ENCODE measurements at places on chromosomes 2 and 18.

- peaks cover 32% of the 10 kb centered on the region for H3K4me1 ChIP-seq
- no peak overlapping the region for H3K4me3 ChIP-seq
- no peaks in the 10 kb centered on the region for H3K36me3 ChIP-seq
- H3K27ac ChIP-seq: no peak overlapping the region
- no peak for DNase-seq
Observed at GRCh38 chr2:44960871-44961270, 19.4 kb downstream of the SIX3 start.

- peaks cover 74% of the 10 kb centered on the region for H3K36me3 ChIP-seq
- peak overlapping the region; percentile 57 for H3K27ac ChIP-seq
- no peak overlapping the region for H3K4me3 ChIP-seq
- H3K27me3 ChIP-seq: no peaks in the 10 kb centered on the region
- DNase-seq: no peak
Observed at GRCh38 chr18:36153203-36153602, 23.5 kb downstream of the ELP2 start.

GRCh38 chr2:169386722-169387121, 24.4 kb upstream of the LRP2 start:
- peaks cover 11% of the 10 kb centered on the region for H3K4me1 ChIP-seq
- DNase-seq: no peak
- peaks cover 5% of the 10 kb centered on the region for H3K27me3 ChIP-seq
- H3K27ac ChIP-seq: no peak overlapping the region

DNA sequence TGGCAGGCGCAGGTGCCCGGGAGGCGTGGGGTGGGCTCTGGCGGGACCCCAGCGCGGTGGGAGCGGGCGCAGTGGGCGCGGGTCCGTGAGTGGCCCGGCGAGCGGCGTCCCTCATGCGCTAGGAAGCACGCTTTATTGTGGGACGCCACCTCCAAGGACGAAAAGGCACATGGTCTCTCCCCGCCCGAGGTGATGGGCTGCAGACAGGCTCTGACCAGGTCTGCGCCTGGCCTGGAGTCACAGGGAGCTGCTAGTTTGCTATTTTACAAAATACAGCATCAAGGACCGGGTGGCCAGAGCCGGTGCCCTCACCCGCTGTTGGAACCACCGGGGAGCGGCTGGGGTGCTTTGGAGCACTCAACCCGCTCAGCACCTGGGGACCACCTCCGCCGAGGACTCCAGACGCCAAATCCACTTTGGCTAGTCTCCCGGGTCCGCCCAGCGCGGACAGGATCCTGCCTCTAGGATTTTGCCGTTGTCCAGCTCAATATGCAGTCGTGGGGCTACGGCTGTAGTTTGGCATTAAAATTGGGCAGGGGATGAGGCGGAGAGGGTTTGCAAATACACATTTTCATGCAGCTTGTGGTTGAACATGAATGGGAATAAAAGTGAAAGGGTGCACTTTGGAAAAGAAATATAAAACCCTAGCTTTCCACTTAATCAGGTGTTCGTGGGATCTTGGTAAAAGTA, 65.4 kb downstream of the LRRFIP1 start:
- H3K27ac ChIP-seq: no peak overlapping the region
- H3K27me3 ChIP-seq: no peaks in the 10 kb centered on the region
- H3K4me1 ChIP-seq: peaks cover 61% of the 10 kb centered on the region
- no peak for DNase-seq
- peak overlapping the region; percentile 75 for H3K4me3 ChIP-seq

GRCh38 chr18:36582988-36583745, 245.6 kb downstream of the TPGS2 start:
- H3K4me3 ChIP-seq: no peak overlapping the region
- no peaks in the 10 kb centered on the region for H3K27me3 ChIP-seq
- H3K36me3 ChIP-seq: no peaks in the 10 kb centered on the region
- peak overlapping the region; percentile 82 for H3K27ac ChIP-seq
- H3K4me1 ChIP-seq: peaks cover 52% of the 10 kb centered on the region
- peak; percentile 72 for DNase-seq

GRCh38 chr2:108320326-108320922, 31.7 kb downstream of the SULT1C2 start:
- no peak overlapping the region for H3K27ac ChIP-seq
- peaks cover 20% of the 10 kb centered on the region for H3K4me1 ChIP-seq
- no peak overlapping the region for H3K4me3 ChIP-seq
- H3K36me3 ChIP-seq: no peaks in the 10 kb centered on the region
- no peaks in the 10 kb centered on the region for H3K27me3 ChIP-seq

- H3K27me3 ChIP-seq: no peaks in the 10 kb centered on the region
- H3K36me3 ChIP-seq: no peaks in the 10 kb centered on the region
- no peak overlapping the region for H3K27ac ChIP-seq
- no peak overlapping the region for H3K4me3 ChIP-seq
- peaks cover 33% of the 10 kb centered on the region for H3K4me1 ChIP-seq
- no peak for DNase-seq
Observed at GRCh38 chr2:12106440-12107080, 360.1 kb downstream of the LPIN1 start.

DNA sequence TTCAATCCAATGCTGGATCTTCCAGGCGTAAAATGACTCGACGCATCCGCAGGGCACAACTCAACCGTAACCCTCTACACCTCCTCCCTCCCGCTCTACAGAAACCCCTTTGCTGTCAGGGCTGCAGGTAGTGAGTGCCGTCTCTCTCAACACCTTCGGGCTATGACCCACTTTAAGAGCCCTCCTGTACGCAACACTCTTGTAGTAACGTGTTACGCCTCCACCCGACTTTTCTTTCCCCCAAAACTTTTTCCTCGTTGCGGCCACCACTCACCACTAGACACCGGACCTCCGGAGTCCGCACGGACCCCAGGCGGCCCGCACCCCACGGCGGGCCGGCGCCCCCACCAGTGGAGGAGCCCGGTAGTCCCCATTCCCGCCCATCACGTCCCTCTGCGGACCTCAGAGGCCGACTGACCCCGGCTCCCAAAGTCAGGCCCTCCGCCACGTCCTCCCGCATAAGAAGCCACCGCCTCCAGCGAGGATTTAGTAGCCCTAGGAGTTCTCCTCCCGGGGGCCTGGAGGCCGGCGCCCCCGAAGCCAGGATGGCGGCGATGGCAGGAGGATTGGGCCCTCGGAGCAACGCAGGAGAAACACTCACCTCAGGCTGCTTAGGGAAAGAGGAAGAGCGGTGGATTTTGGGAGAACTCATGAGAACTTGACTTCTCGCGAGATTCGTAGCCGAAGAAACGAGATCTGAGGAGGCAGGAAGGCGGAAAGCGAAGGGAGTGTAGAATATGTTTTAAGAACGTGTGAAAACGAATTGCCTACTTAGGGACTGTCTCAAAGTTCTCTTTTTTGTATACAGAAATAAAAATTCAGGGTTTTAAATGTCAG, 5.0 kb upstream of the C18orf32 start:
- peak within 1 kb of the TSS; percentile 99 for H3K27ac ChIP-seq
- peaks cover 46% of the 10 kb centered on the region for H3K36me3 ChIP-seq
- peak; percentile 89 for DNase-seq

DNA sequence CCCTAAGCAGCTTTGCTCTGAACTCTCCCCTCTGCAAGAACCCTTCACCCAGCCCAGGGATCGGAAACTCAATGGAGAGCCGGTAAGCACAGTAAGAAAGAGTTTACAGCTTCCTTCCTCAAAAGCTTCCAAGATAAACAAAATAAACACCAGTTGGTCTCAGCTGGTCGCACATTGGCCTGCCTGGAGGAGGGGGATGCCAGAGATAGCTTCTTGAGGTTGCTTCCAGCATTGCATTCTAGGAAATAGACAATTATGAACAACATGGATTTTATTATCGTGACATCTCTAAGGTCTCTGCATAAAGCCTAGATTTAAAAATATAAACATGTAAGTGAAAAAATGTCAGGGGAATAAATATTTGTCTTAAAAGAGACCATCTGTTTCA, 141.5 kb upstream of the PKDCC start:
- H3K27me3 ChIP-seq: peaks cover 4% of the 10 kb centered on the region
- no peaks in the 10 kb centered on the region for H3K36me3 ChIP-seq
- H3K4me3 ChIP-seq: no peak overlapping the region
- no peak for DNase-seq

DNA sequence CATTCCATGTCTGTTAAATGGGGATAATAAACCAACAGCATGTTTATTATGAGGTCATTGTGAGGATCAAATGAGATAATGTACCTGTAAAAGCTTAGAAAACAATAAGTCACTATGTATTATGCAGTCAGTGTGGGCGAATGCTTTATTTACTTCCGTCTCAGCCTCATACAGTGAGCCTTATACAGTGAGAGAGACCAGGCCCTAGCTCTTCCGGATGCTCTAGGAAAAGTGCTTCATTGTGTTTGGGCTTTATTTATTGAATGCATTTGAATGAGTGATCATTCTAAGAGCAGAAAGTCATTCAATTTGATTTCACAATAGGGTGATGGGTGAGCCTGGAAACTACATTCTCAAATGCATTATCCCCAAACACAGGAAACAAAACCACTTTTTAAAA, 603.9 kb upstream of the FANCL start:
- DNase-seq: no peak
- H3K4me3 ChIP-seq: no peak overlapping the region
- no peaks in the 10 kb centered on the region for H3K27me3 ChIP-seq
- no peak overlapping the region for H3K27ac ChIP-seq

DNA sequence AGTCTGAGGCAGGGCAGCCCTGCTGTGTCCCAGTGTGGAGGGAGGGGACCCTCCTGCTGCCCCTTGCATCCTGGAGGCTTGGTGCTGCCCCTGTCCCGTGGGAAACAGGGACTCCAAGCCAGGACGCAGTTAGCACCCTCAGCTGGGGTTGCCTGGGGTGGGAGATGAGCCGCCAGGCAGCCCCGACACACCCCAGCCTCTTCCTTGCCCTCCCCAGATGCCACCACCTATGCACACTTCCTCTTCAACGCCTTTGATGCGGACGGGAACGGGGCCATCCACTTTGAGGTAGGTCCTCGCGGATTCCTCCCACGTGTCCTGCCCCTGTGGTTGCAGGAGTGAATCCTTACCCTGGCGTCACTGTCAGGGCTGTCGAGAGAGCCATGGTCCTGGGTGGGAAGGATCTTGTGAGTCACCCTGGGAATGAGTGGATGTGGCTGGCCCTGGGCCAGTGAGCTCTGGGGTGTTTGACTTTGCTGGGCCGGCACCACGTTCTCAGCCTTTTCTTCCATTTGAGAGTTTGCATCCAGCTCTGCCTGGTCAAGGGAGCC, 27.5 kb upstream of the FAHD2A start:
- no peak overlapping the region for H3K4me3 ChIP-seq
- H3K27ac ChIP-seq: no peak overlapping the region
- DNase-seq: no peak

GRCh38 chr2:45823723-45824206, 172.3 kb downstream of the PRKCE start:
- no peak overlapping the region for H3K27ac ChIP-seq
- H3K27me3 ChIP-seq: no peaks in the 10 kb centered on the region
- H3K4me3 ChIP-seq: no peak overlapping the region
- H3K4me1 ChIP-seq: peaks cover 13% of the 10 kb centered on the region
- H3K36me3 ChIP-seq: no peaks in the 10 kb centered on the region

- peaks cover 5% of the 10 kb centered on the region for H3K27me3 ChIP-seq
- no peak overlapping the region for H3K4me3 ChIP-seq
- peaks cover 40% of the 10 kb centered on the region for H3K4me1 ChIP-seq
- no peak overlapping the region for H3K27ac ChIP-seq
- no peaks in the 10 kb centered on the region for H3K36me3 ChIP-seq
- DNase-seq: no peak
Observed at GRCh38 chr2:21050164-21050563, 6.3 kb upstream of the APOB start.

- no peaks in the 10 kb centered on the region for H3K27me3 ChIP-seq
- DNase-seq: no peak
- no peaks in the 10 kb centered on the region for H3K36me3 ChIP-seq
- peaks cover 24% of the 10 kb centered on the region for H3K4me1 ChIP-seq
- no peak overlapping the region for H3K27ac ChIP-seq
Observed at GRCh38 chr18:50633992-50634391, 74.1 kb downstream of the MAPK4 start.

- no peak overlapping the region for H3K4me3 ChIP-seq
- H3K27ac ChIP-seq: no peak overlapping the region
- H3K36me3 ChIP-seq: no peaks in the 10 kb centered on the region
Observed at GRCh38 chr2:88195246-88195645, 25.1 kb downstream of the THNSL2 start.
